ENCODE measurements at places on chromosomes 1 and 21.

GRCh38 chr21:34298534-34299167, 65.2 kb upstream of the KCNE2 start:
- DNase-seq, result no peak

DNA sequence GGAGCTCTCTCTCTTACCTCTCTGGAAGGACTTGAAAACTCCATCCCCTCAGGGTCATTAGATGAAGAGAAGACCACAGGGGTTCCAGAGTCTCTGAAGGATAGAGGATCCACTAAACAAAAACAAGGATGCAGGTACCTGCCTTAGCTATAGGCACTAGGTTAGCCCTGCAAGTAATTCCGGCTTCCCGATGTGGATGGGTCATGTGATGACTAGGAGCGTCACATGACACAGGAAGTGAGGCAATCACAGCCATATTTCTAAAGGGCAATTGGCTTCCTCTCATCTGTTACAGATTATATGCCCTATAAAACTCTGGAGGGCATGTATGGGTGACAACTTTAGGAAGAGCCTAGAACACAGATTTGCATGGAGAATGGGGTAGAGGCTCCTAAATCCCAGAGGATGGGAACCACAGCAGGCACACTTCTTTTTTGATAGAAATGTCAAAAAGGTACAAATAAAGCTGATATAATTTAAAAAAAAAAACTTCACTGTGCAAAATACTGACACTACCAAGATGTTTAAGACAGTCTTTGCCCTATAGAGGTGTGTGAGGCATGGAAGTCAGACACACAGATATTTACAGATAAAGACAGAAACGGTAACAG, 14.1 kb downstream of the ENTREP3 start:
- peak; percentile 74 for DNase-seq

- DNase-seq, result no peak
These were observed 84.1 kb upstream of the COX20 start for GRCh38 chr1:244751271-244751895.

- DNase-seq, result no peak
These were observed 54.4 kb upstream of the NEK7 start for GRCh38 chr1:198102454-198102827.

DNA sequence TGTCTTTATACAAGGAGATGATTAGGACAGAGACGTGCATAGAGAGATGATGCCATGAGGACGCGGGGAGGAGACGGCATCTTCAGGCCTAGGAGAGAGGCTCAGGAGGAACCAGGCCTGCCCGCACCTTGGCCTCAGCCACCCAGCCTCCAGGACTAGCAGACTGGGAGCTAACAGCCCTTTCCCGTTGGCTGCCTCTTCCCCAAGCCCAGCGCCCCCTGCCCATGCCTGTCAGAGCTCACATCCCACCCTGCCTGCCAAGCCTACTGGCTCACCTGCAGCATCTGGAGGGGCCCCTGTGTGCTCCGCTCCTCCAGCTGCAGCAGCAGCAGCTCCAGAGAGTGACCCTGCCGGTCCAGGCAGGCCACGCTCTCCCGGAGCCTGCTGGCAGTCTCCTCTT, 4.0 kb upstream of the TRIM11 start:
- DNase-seq, result no peak

DNA sequence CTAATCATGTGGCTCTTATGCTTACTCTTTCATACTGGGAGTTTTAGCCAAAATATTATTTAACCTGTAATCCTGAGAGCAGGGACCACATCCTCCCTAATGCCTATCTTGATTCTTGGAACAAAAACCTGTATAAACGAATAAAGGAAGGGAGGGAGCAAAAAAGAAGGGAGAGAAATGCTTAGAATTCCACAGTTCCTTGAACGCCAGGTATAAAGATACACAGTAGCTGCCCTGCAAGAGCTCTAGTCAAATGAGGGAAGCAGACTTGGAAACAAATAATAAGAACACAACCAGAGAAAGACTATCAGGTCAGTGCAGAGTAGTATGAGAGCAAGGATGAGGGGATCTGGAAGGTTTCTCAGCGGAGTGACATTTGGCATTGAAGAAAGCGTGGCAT, 116.3 kb downstream of the SLC30A10 start:
- DNase-seq, result no peak

DNA sequence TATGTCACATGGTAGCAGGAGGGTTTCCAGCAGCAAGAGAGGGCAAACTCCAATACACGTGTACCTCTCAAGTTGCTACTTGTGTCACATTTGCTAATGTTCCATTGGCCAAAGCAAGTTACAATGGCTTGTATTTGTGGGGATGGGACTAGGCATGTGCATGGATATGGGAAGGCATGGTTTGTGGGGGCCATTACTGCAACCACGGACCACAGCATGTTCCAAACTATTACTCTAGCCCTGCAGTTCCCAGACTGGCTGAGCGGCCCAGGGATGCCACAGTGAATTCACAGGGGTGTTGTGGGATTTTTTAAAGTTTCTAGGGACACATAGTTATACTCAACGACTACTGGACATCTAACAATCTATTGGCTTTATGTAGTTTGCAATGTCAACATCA, 133.1 kb downstream of the GIPC2 start:
- DNase-seq, result no peak

DNA sequence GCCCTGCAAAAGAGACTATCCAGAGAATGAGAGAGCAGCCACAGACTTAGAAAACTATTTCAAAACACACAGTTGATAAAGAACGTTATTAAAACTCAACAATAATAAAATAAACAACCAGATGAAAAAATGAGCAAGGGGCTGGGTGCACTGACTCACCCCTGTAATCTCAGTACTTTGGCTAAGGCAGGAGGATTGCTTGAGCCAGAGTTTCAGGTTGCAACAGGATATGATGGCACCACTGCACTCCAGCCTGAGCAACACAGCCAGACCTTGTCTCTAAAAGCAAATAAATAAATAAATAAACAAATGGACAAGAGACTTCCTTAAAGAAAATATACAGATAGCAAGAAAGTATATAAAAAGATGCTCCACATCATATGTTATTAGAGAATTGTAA, 144.6 kb downstream of the LRRIQ3 start:
- DNase-seq, result peak; percentile 0

DNA sequence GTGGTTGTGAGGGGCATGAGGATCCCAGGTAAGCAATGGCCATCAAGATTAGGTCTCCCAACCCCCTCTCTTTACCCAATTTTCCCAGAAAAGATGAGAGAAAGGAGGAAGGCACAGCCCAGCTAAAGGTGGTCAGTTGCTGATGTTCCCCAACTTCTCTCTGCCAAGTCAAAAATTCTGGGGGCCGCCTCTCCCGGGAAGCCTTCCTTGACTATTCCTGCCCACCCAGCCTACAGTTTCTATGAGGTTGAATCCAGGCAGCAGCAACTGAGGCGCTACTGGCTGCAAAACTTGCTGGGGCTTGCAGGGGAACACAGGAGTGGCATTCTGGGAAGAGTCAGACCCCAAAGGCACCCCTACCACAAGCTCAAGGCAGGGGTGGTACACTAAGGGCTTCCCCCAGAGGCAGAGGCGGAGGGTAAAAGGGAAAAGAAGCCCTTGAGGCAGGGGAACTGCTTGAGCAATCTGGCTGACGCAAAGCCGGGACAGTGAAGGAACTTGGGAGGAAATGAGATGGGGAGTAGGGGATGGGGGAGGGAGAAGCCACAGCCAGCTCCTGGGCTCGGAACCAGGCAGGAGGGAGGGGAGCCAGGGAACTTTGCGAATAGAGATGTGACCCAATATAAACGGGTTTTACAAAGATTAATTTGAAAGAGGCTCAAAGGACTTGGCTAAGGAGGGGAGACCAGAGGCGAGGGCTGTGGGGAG, 31.2 kb downstream of the SDC3 start:
- DNase-seq, result peak; percentile 68

GRCh38 chr1:95730986-95731385, 497.0 kb downstream of the RWDD3 start:
- DNase-seq, result no peak

DNA sequence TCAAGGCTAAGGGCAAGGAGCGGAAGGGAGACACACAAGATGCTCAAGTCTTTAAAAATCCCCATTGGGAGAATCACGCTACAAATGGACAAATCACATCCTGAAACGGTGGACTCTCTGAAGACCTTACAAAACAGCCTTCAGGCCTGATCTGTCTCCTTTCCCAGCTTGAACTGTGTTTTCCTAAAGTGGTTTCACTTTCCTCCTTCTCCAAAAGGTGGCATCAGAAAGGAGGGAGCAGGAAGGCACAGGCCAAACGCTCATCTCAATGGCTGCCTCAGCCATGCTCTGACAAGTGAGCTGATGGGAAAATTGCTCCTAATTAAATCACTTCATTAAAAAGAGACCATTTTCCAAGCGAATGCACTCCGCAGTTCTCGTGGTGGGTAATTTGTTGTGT, 47.7 kb downstream of the UTP25 start:
- DNase-seq, result peak; percentile 69

- DNase-seq, result peak; percentile 34
These were observed 714 bp upstream of the AKIRIN1 start for GRCh38 chr1:38990386-38990737.

GRCh38 chr1:47930210-47930840, 66.9 kb downstream of the TRABD2B start:
- peak; percentile 61 for DNase-seq

DNA sequence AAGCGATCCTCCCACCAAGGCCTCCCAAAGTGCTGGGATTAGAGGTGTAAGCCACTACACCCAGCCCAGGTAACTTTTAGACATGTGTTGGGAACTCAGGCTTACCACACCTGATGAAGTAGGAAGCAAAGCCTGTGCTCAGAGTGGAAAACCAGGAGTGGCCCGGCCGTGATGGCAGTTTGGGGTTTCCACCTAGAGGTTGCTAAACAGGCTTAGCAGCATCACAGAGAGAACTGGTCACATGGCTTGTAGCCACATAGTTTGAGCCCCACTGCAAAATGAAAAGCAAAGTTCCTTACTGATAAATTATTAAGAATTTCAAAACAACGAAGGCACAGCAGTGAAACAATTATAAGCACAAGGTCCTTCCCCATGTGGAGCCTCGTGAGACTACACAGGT, 142.6 kb upstream of the CXADR start:
- peak; percentile 17 for DNase-seq

- DNase-seq, result no peak
These were observed 185.3 kb upstream of the FMN2 start for GRCh38 chr1:239906394-239906793.

GRCh38 chr1:151942882-151943281, 33.6 kb upstream of the THEM4 start:
- peak; percentile 99 for DNase-seq

- no peak for DNase-seq
These were observed 201.9 kb downstream of the TOMM20 start for GRCh38 chr1:234926559-234927311.

DNA sequence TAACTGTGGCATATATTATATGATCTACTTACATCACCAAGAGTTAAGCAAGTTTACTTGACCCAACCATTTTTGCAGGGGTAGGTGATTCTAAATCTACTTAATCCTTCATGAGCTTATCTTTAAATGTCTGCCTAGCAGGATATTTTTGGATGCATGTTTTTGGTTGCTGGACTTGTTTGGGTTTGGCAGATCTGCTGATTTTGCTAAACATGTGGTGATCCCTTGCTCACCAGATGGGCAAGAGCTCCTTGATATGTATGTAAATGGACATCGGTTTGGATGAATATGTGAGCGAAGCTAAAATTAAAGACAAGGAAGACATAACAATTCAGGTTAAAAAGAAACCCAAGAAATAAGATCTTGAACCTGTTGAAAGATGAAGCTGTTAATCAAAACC, 36.7 kb downstream of the FMN2 start:
- DNase-seq, result no peak

- no peak for DNase-seq
These were observed 102.7 kb downstream of the NEK7 start for GRCh38 chr1:198259333-198260074.

DNA sequence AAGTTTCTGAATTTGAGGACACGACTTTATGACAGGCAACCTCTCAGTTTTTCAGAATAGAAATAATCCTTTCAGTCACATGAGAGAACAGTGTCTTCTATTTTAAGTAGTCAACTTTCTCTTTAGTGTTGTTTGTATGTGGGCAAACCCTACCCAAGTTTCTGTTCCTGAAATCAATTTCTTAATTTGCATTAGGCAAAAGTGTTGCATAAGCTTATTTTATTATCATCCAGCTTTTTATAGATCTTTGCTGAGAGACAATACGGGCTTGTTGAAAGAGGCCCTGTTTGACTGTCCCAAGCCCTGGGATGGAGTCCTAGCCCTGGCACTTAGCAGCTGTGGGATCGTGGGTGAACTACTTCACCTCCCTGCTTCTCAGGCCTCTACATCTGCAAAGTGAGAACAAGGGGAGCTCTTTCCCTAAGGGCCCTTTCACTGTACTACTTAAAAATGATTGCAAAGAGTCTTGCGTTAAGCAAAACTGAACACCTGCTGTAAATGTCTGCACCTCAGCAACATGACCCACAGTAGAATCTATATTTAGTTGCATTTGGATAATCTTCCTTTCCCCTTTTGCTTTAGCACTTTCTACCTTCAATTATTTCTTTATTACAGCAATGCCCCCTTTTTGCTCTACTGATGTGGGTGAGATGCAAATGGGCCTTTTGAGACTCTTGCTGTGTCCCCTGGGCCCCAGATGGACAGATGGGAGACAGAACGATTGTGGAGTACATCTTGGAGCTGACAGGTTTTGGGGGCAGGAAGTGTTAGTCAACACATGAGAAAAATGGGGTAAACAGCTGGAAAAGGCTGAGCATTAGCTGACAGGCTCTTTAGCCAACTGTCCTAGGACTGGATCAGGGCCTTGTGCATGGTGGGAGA, 41.0 kb upstream of the SCAF4 start:
- DNase-seq, result no peak

GRCh38 chr1:232211149-232211548, 418.8 kb downstream of the SIPA1L2 start:
- no peak for DNase-seq

DNA sequence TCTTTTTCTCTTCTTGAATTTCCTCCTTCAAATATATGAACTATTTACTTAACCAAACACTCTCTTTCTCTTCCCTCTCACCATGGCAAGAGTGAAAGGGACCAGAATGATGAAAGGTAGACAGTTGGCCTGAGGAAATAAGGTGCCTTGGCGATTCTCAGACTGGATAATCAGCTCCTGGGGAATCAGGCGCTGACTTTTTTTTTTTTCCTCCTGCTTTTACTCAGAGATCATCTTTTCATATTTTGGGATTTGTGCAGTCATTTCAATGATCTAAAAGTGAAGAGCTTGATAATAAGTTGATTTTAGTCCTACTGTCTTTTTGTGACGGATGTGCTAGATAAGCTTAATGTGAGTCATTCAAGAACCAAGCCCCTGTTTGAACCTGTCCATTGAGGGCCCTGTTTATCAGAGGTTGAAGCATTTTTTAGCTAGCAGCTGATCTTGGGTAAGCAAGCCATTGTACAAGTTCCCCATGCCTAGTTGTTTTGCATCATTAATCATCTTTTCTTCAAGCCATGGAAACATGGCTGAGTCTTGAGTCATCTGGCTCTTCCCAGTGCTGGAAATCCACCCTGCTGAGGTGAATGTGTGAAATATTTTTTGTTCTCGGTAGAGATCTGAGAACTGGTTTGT, 40.8 kb downstream of the ITSN1 start:
- peak; percentile 99 for DNase-seq

- DNase-seq, result no peak
These were observed 116.4 kb downstream of the TBX19 start for GRCh38 chr1:168396940-168397684.

GRCh38 chr1:15941899-15942660, 33.8 kb downstream of the ZBTB17 start:
- no peak for DNase-seq

GRCh38 chr1:184705271-184705670, 49.4 kb downstream of the EDEM3 start:
- no peak for DNase-seq
